ENCODE measurements at places on chromosomes 16 and 17.

GRCh38 chr17:72182371-72182873 is 61.6 kb downstream of the SOX9 start:
- DNase-seq, result no peak

GRCh38 chr17:50472286-50472685 is 3.6 kb upstream of the CHAD start:
- no peak for DNase-seq

DNA sequence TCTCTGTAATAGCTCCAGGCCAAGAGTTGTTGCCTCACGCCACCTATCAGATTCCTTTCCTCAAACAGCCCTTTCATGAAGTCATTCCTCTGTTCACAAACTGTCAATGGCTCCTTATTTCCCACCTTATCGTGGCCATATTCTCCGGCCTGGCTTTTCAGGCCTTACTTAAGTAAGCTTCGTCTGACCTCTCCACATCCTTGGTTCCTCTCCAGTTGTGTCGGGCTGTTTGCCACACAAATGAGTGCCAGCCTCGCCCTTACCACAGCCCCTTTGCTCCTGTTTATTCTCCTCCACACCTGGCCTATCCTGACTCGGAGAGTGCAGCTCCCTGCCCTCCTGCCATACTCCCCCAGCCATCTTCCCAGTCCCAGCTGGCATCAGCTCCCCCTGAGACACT is 2.0 kb downstream of the TP53I13 start:
- no peak for DNase-seq

DNA sequence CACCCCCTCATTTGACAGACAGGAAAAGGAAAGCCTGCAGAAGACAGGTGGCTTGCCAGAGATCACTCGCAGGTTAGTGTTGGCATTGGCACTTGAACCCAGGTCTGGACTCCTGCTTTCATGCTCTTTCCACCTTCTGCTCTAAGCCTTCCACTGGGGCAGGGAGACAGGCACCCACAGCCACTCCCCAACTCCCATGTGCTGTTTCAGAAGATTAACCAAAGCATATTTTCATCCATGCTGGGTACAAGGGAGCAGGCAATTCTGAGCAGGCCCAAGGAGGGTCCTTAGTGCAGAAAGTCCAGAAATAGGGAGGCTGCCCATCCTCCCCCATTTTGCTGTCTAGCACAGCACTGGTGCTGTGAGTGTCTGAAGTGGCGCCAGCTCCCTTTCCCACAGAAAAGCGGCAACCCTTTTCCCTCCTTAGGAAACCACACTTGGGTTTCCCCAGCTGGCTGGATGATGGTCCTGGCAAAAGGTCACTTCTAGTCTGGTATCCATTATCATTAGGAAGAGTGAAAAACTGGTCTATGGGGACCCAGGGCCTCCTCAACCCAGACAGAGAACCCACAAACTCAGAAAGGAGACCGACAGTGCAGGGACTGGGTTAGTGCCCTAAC is 2.0 kb upstream of the CAVIN1 start:
- no peak for DNase-seq

DNA sequence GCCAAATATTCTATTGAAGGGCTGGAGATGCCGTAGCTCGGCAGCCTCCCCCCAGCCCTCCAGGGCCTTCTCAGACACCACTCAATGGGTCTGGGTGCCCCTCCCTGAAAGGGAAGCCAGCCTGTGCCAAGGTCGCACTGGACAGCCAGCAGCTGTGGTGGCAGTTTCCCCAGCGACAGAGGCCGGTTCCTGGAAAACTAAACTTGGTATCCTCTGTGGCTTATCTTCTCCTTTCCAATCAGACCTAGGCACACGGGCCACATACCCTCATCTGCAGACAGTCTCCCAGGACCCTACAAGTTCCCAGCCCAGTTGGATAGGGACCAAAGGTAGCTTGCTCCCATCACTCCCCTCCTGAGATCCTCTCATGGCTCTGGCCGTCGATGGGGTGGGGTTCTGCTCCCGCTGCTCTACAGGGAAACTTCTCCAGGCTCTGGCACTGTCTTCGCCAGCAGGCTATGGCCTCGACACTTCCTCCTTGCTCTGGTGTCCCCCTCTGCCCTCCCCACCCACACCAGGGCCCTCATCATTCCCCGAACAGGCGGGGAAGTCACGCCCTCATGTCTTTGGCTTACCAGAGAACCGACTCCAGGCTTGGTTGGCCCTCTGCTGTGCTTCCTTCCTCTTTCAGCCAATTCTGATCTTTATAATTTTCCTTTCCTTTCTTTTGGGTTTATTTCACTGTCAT is 18.3 kb upstream of the IL21R start:
- no peak for DNase-seq

GRCh38 chr17:5584383-5585286 is at the start of gene NLRP1:
NLRP1 (minus strand) TSS chr17:5584509; CDS start chr17:5583957, 552 bp downstream.
- DNase-seq, result peak; percentile 94

GRCh38 chr16:47644661-47645060 is 183.5 kb downstream of the PHKB start:
- DNase-seq, result no peak

DNA sequence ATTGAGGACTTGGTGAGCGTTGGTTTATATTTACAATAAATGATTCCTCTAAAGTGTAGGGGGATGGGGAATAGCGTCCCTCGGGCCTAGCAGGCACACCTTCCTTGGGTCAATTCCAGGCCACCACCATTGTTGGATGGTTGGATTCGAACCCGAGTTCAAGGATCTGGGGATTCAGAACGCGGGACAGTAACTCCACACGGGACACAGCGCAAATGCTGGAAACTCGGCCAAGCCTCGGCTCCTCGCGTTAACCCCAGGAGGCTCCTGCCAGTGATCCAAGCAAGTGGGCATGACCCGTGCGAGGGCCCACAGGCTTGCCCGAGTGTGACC is 613 bp downstream of the B9D1 start:
- no peak for DNase-seq

GRCh38 chr17:1475321-1475854 is 17.1 kb downstream of the MYO1C start:
- no peak for DNase-seq

- DNase-seq, result no peak
Measured at GRCh38 chr17:43402078-43402477, 3.3 kb downstream of the ARL4D start.

DNA sequence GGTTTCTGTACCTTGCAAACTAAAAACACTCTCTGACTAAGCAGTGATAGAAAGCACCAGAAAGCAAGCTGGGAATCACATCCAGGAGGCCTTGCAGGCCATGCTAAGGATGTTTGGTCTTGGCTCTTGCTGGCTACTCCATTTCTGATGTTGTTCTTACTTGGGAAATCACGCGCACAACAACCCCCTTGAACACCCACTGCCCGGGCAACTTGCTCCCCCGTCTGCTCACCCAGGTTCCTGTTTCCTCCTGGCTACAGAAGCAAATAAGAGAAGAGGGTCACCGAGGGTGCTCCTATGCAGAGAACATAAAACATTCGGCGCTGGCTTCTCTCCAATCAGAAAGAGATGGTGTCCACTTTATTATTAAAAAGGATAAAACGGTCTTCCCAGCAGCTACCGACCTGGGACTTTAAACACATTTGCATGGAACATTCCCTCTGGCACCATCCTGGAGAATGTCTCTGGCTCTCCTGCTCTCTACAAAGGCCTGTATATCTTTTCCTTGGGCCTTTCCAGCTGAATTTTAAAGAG is 271.2 kb upstream of the RPL38 start:
- DNase-seq, result no peak

GRCh38 chr17:68613739-68614298 is 12.7 kb upstream of the FAM20A start:
- no peak for DNase-seq

GRCh38 chr17:58333736-58334207 is 5.2 kb upstream of the TSPOAP1 start:
- no peak for DNase-seq

DNA sequence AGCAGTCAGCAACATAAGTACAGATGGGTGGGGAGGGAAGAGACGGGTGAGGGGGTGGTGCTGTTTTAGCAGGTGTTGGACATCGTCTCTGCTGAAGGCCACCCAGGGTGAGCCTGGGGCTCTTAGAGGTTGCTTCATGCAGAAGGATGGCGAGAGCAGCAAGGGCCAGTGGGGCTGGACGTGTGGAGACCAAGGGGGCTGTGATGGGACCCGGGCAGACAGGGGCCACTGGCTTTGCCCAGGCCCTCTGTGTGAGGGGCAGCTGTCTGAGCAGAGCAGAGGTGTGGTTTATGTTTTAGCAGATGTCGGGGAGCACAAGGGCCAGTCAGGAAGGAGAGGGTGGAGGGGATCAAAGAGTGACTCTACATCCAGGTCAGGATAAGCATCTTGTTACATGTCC is 4.8 kb downstream of the NARF start:
- DNase-seq, result no peak

GRCh38 chr17:42200706-42201457 is 6.6 kb upstream of the GHDC start:
- DNase-seq, result no peak

GRCh38 chr16:10921536-10922327 is 20.5 kb downstream of the DEXI start:
- no peak for DNase-seq

GRCh38 chr16:81385031-81385756 is 59.4 kb upstream of the CMIP start:
- no peak for DNase-seq

DNA sequence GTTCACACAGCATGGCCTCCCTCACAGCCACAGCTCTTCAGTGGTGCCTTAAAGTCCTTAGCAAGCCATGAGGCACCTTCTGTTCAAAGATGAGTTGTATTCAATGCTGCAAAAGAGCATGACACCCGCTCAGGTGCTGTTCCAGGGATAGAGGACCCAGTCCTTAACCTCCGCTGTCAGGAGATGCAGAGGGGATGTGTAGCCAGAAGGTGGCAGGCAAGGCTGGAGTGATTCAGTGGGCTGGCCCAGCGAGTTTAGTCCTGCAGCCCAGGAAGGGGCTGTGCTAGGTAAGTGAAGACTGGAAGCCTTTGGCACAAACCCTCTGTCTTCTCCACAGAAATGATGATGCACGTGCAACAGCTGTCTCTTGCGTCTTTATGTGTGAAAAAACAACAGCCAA is 25.0 kb upstream of the ADAM11 start:
- no peak for DNase-seq

GRCh38 chr16:914440-914839 is 56.3 kb downstream of the LMF1 start:
- no peak for DNase-seq

DNA sequence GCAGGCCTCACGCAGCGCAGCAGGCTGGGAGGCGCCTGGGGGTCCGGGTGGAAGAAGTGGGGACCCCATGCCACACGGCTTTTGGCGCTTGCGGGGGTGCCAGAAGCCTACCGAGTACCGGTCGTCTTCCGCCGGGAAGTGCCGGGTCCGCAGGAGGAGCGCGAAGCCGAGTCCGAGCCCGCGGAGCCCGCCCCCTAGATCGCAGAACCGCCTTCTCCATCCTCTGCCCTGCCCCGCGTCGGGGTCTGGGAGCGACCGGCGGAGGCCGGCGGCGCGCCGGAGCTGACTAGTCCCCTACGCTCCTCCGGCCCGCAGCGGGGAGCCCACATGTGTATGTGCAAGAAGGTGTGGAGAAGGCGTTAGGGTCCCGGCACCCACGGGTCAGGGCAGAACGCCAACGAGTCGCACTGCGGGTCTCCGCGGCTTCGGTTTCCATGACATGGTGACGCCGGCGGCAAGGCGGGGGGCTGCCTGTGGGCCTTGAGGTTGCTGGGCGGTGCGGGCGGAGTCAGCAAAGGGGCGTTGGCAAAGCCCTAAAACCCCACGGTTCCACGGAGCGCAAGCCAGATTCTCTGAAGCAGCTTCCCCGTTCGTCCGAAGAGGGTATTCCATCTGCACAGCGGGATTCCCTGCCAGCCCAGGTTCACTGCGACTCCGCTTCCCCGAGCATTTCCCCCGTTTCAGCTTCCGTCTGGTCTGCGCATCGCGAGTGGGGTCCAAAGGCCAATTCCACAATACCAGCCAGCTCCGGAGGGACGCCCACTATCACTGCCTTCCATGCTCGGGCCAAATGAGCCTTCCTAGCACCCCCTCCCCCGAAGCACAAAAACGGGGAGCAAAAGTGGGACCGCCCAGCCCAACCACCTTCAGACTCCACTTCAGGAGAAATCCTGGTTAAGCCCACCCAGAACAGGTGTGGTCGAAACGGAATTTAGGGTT is 2.3 kb upstream of the LHX1 start:
- DNase-seq, result no peak

- no peak for DNase-seq
Measured at GRCh38 chr16:57382535-57383275, 10.4 kb downstream of the CX3CL1 start.

DNA sequence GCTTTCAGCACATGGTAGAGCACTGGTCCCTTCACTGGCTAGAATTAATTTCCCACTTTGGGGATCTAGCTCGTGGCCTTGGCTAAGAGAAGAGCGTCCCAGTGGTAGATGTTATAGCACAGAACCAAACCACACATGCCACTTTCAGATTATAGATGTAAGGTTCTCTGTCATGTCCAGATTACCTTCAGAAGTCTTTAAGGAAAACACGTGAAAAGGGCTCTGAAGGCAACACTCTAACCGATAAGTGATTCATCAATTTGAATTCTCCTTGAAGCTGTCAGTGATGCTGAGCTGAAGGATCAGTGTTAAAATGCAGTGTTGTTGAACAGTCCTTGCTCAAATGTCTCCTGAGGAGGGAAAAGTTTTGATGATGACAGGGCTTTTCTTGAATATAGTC is 43.5 kb upstream of the VPS4A start:
- DNase-seq, result no peak

DNA sequence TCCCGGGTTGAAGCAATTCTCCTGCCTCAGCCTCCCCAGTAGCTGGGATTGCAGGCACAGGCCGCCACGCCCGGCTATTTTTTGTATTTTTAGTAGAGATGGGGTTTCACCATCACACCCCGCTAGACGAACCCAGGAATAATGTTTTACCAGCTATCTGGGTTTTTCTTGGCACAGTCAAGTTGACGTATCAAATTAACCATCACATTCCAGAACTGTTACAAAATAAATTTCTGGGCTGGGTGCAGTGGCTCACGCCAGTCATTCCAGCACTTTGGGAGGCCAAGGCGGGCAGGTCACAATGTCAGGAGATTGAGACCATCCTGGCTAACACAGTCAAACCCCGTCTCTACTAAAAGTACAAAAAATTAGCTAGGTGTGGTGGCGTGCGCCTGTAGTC is 501.2 kb downstream of the SHISA9 start:
- no peak for DNase-seq

DNA sequence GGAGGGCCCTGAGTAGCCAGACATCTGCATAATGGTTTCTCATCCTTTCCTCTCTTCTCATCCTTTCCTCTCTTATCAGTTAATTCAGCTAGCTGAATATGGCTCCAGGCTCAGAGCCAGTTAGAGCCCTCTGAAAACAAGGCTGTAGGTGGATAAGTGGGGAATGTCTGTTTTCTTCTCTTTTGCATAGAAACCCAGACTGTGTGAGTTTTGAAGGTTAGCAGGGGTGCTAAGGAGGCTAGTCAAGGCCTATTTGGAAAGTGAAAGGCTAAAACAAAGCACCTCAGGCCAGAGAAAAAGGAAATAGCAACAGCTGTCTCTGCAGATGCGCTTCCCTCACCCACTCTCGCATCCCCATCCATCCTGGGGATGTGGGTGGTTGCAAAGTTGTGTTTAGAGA is 420.9 kb downstream of the SHISA9 start:
- no peak for DNase-seq

- no peak for DNase-seq
Measured at GRCh38 chr16:66382171-66382965, 15.9 kb downstream of the CDH5 start.

- no peak for DNase-seq
Measured at GRCh38 chr16:2675021-2675420, 7.3 kb upstream of the KCTD5 start.

GRCh38 chr16:86919078-86919477 is 340.7 kb downstream of the FOXL1 start:
- DNase-seq, result no peak

- no peak for DNase-seq
Measured at GRCh38 chr16:31334934-31335333, 20.0 kb upstream of the ITGAX start.
